NCI-H510A treated with DMSO at 0.1 percent for 48 hours (cell line): ENCODE measurements at places on chromosomes 5 and 9.

- DNase-seq: no peak
These were observed 20.1 kb upstream of the SMARCA2 start for GRCh38 chr9:1995084-1995483.

DNA sequence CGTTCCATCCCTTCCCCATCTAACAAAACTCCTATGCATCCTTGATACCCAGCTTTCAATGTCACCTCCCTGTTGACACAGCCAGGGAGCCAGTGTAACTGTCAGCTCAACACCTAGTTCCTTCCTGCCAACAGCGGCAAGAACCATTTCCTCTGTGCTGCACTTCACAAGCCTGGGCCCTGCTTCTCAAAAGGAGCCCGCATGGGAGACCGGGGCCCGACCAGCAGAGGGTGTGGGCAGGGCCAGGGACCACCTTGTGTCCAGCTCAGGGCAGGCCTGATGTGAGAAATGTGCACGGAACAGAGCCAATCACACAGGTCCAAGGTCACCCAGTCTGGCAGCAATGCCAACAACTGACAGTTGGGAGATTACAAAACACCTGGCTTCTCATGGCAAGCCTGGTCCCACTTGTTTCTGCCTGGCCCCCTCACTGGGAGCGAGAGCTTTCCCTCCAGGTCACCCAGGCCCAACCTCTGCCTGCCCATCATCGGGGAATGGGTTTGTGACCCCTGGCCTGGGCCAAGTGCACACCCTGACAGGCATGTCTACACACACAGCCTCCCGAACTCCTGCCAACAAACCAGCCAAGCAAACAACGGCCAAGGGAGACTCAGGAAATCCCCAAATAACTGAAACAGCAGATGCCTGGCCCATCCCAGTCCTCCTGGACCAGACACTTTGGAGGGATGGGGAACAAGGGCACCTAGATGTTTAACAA is 3.1 kb downstream of the RNF44 start:
- no peak for DNase-seq

DNA sequence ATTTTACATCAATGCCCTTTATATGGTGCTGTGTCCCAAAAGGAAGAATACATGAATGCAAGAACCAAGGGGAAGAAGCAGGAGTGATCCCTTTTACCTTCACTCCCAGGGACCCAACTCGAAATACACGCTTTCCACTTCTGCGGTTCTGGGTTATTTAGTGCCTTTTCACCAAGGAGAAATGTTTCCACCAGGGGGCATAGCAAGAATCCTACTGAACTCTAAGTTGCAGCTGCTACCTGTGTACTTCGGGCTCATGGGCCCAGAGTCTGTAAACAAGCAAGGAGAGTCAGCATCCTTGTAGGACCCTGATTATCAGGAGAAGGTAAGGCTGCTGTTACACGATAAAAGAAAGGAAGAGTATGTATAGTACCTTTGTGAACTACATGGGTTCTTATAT is 45.7 kb downstream of the DPYSL3 start:
- DNase-seq: peak; percentile 41

DNA sequence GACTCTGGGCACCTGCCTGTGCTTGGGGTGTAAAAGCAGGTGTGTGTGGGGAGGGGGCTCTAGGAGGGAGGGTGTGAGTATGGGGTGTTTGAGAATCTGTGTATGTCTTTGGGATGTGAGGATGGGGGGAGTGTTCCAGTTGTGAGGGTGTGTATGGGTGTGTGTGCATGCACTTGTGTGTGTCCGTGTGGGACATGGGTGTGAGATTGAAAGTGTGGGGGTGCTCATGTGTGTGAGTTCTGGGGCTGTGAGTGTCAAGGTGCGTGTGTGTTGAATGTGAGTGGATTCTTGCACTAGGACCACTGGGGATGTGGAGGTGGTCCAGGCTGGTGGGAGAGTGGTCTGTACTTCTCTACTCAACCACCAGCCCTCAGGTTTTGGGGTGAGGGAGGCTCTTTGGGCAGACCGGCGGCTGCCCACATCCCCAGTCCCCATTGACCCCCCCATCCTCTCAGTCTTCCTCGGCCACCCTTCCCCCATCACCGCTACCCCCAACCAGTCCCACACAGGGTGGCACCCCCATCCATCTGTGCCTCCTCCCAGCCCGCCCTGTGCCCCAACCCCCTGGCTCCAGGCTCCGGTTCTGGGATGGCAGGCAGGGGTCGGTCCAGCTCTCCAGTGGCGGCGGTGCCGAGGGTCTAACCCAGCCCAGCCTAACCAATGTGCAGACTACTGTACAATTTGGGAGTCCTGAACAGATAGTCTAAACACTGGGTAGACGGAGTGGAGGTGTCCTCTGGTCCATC is 31.5 kb downstream of the GOLGA2 start:
- DNase-seq: no peak

- no peak for DNase-seq
These were observed 77.3 kb upstream of the ITGA1 start for GRCh38 chr5:52710310-52710971.

- no peak for DNase-seq
These were observed 80.6 kb upstream of the SIMC1 start for GRCh38 chr5:176157656-176158055.

- no peak for DNase-seq
These were observed 76.4 kb upstream of the TARS1 start for GRCh38 chr5:33364406-33364805.

DNA sequence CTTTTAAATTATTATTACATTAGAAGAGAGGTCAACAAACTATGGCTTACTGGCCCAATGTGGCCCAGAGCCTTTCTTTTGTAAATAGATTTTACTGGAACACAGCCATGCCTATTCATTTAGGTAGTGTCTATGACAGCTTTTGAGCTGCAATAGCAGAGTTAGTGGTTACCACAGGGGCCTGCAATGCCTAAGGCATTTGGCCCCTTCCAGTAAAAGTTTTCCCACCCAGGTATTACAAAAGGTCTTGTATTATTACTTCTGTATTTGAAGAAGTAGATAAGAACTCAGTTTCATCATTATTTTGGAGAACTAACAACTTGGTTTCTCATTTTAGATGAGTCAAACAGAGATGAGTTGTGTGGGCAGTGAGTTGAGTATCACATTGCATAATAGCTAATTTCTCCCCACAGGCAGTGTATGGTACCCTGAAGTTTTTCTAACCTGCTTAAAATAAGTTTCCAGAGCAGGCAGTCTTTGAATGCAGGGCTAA is 9.5 kb downstream of the MTRR start:
- no peak for DNase-seq

DNA sequence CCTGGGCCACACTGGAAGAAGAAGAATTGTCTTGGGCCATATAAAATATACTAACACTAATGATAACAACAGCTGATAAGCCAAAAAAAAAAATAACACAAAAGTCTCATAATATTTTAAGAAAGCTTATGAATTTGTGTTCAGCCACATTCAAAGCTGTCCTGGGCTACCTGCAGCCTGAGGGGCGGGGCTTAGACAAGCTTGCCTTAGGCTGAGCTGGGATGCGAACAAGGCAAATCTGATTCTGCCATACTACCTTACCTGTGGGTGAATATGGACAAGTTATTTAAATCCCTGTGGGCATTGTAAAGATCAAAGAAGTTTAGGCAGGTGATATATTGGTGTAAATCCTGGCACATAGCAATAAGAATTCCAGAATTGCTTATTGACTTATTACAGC is 212.3 kb upstream of the ATP10B start:
- DNase-seq: no peak

GRCh38 chr5:65073250-65073661 is 304.5 kb downstream of the CWC27 start:
- DNase-seq: no peak

GRCh38 chr5:147748590-147748989 is 33.9 kb downstream of the JAKMIP2 start:
- DNase-seq: peak; percentile 93

GRCh38 chr5:761854-762710 is 22.4 kb downstream of the ZDHHC11B start:
- DNase-seq: peak; percentile 92

DNA sequence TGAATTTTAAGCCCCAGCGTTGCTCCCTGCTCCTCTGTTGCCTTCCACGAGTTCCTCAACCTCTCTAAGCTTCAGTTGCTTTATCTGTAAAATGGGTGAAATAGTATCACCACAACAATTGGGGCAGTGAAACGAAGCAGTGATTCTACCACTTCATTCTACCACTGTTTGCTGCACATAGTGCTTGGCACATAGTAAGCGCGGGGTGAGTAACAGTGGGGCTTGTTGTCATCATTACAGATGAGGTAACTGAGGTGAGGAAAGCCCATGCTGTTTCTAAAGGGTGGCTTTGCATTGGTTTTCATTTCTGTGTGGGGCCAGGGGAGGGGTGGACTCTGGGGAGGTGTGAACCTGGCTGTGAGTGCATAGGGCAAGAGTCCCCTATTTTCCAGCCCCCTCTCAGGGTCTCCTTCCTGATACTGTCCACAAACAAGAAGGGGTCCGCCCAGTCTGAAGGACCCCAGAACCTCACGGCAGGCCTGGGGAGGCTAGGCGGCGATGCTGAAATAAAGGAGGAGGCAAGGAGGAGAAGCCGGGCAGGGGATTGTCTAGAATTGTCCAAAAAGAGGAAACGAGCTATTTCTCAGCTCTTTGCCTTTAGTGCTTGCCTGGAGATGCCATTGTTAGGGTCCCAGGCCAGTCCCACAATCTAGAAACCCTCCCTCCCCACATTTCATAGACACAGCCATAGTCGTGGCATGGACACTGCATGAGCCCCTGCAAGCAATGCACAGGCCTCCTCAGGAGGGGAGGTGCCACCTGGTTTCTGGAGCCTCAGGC is 65.6 kb downstream of the IL6ST start:
- no peak for DNase-seq

DNA sequence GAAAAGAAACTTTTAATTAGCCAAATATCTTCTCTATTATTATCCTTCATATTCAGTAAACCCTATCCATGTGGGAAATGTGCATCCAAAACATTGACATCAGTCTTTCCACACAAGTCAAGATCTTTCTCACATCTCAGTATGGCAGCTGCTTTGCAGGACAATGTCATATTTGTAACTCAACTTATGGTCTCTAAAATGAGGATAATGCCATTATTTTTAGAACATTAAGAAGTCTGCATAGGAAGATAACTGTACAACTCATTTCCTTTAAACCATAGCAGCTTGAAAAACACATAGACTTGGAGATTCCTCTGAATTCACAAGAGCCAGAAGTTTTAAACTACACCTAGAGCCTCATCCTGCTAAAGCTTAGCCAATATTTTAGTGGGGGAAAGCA is 43.7 kb downstream of the MCTP1 start:
- DNase-seq: no peak

- no peak for DNase-seq
These were observed 18.0 kb upstream of the DUSP1 start for GRCh38 chr5:172788771-172789686.

- peak; percentile 63 for DNase-seq
These were observed 172.3 kb upstream of the PLPPR1 start for GRCh38 chr9:100856238-100856637.

GRCh38 chr5:962801-963200 is 45.8 kb upstream of the NKD2 start:
- no peak for DNase-seq

GRCh38 chr5:173235499-173236394 is 741 bp upstream of the NKX2-5 start:
- no peak for DNase-seq

DNA sequence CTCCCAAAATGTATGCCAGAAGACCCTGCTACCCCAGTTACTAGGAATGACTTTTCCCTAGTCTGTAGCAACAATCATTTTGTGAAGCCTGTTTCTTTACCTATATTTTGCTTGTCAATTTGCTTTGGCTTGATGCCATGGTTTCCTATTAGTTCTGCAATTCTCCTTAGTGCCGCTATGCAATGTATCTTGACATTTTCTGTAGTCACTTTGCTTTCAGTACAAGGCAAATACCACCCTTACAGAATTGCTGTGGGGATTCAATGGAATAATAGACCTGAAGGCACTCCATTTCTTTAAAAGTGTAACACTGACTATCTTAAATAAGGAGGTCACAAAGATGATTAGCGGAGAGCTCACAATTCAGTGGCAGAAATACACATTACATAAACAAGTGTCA is 291.1 kb downstream of the NR2F1-AS1 start:
- DNase-seq: no peak

DNA sequence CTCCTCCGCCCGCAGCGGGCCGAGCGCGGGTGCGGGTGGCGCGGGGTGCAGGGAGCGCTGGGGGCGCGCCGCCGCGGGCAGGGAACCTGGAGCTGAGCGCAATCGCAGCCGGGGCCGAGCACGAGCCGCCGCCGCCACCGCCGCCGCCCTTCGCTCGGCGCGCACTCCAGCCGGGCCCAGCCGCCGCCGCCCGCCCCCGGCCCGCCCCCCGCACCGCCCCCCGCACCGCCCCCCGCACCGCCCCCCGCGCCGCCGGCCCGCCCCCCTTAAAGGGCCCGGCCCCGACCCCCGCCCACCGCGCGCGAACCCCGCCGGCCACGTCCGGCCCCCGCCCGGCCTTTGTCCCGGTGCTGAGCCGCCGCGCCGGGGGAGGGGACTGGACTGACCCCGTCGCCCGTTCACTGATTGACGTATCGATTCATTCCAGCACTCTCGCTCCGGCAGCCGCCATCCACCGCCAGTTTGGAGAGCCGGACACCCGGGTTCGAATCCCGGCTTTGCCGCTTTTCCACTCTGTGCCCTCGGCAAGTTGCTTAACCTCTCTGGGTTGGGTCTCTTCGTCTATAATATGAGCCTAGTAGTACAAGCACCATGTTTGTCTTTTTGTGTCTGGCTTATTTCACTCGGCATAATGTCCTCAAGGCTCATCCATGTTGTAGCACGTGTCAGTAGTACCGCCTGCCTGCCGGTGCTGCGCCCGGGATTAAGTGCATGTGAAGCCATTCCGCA is at the start of gene SH3PXD2B:
TSS of gene SH3PXD2B (minus strand) at position 168 of the 729 bp plus-strand sequence. CDS start 173 bp downstream, outside the sequence.
- DNase-seq: peak; percentile 53

- DNase-seq: no peak
These were observed 7.5 kb upstream of the UBE2R2 start for GRCh38 chr9:33809506-33809905.

- DNase-seq: peak; percentile 71
These were observed at the start of gene TXN for GRCh38 chr9:110256380-110257096. TXN (minus strand) TSS chr9:110256507; CDS start chr9:110256435, 72 bp downstream.

GRCh38 chr9:108903420-108904103 is 30.4 kb downstream of the ELP1 start:
- peak; percentile 39 for DNase-seq

DNA sequence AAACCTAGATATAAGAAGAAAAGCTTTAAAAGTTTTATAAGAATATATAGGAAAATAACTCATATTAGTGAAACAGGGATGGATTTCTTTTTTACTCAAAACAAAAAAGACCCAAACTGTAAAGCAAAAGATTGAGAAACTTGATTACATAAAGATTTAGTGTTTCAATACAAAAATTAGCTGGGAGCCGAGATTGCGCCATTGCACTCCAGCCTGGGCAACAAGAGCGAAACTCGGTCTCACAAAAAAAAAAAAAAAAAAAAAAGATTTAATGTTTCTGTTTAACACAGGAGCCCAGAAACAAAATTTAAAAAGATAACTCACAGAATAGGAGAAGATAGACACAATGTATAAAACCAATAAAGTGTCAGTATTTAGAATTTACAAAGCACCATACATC is 45.2 kb downstream of the CDC14B start:
- no peak for DNase-seq

GRCh38 chr5:68353605-68354004 is 138.0 kb downstream of the PIK3R1 start:
- DNase-seq: no peak

- DNase-seq: no peak
These were observed 22.6 kb downstream of the CLPTM1L start for GRCh38 chr5:1322036-1322900.

- DNase-seq: no peak
These were observed 122.3 kb upstream of the PITX1 start for GRCh38 chr5:135156337-135156714.

GRCh38 chr9:131270171-131271015 is 5.9 kb downstream of the FAM78A start:
- DNase-seq: no peak

- peak; percentile 32 for DNase-seq
These were observed 24.2 kb downstream of the POU5F2 start for GRCh38 chr5:93717162-93717561.
